ENCODE measurements at places on chromosomes 6 and 20. TPM values are rescaled to one million over a fixed set of nuclear protein-coding genes. Genes with fewer than 3 reads are reported as not detected.

The PRICKLE4 gene
- total RNA-seq: 6.4 TPM

The PDSS2 gene
- 5.5 TPM for total RNA-seq

The C20orf144 gene
- under 0.01 TPM for total RNA-seq

The CFB gene
- total RNA-seq: 0.51 TPM

The ARHGAP40 gene
- not detected for total RNA-seq

The TMC2 gene
- not detected for total RNA-seq

The PXMP4 gene
- 4.2 TPM for total RNA-seq

The FAXC gene
- 0.39 TPM for total RNA-seq

The NOX3 gene
- not detected for total RNA-seq

The PPP1R16B gene
- total RNA-seq: 166 TPM

The PM20D2 gene
- total RNA-seq: 2.7 TPM

The SSTR4 gene
- not detected for total RNA-seq

The HNF4A gene
- total RNA-seq: not detected

Data from dermis microvascular lymphatic vessel endothelial cell (primary cell).